ENCODE measurements at places on chromosomes 3 and 15. TPM values are rescaled to one million over a fixed set of nuclear protein-coding genes. Genes with fewer than 3 reads are reported as not detected.

DNA sequence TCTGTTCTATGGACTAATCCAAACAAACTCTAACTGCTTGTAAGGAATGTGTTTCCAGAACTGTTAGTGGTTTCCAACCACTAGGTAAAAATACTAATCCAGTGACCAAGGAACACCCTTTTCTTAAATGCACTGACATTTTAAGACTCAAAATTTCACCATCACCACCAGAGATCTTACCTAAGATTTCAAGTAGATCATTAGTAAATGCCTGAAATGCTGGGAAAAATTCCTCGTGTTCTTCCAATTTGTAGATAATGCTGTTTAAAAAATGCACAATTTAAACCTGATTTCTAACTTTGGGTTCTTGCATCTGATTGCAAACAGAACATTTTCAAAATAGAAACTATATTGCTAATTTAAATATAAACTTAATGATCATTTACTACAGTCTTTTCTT is 63.4 kb downstream of the ESYT3 start:
- peaks cover 20% of the 10 kb centered on the region for H3K36me3 ChIP-seq
- no peak for DNase-seq
- H3K27me3 ChIP-seq: no peaks in the 10 kb centered on the region
- H3K27ac ChIP-seq: no peak overlapping the region
- no peak overlapping the region for H3K4me3 ChIP-seq

Gene LMCD1
- 4.9 TPM for total RNA-seq

DNA sequence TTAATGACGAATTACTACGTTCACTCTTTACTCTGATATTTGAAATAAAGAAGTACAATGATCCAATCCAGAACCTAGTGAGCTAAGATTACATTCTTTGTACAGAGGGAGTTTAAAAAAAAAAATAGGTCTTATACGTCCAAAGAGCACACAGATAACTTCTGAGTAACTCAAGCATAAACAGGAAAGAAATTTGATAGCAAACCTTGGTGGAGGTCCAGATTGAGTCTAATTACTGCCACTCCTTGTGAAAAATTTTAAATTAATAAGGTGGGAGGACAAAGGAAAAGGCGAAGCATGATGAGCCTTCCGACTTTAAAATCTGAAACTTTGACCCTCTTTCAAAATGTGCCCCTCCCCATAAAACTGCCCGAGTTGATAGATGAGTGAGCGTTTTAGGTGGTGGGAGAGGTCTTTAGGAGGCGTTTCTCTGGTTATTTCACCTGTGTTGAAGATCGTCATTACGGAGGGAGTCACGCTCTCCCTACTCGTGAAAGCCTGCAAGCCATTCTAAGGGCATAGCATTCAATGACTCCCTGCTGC is 127.0 kb upstream of the ROBO2 start:
- H3K4me1 ChIP-seq: no peaks in the 10 kb centered on the region
- H3K27ac ChIP-seq: no peak overlapping the region
- no peaks in the 10 kb centered on the region for H3K27me3 ChIP-seq
- no peak for DNase-seq
- no peak overlapping the region for H3K4me3 ChIP-seq

Gene LYZL4
- not detected for total RNA-seq

Gene APBA2
- total RNA-seq: 12.8 TPM

All from activated CD4-positive, alpha-beta T cell treated with anti-CD3 and anti-CD28 coated beads for 36 hours (primary cell).